ENCODE measurements at places on chromosomes 12 and 14. TPM values are rescaled to one million over a fixed set of nuclear protein-coding genes. Genes with fewer than 3 reads are reported as not detected.

The SLC5A8 gene
- not detected for total RNA-seq

The KRT72 gene
- total RNA-seq, result not detected

The NPAS3 gene
- total RNA-seq, result not detected

DNA sequence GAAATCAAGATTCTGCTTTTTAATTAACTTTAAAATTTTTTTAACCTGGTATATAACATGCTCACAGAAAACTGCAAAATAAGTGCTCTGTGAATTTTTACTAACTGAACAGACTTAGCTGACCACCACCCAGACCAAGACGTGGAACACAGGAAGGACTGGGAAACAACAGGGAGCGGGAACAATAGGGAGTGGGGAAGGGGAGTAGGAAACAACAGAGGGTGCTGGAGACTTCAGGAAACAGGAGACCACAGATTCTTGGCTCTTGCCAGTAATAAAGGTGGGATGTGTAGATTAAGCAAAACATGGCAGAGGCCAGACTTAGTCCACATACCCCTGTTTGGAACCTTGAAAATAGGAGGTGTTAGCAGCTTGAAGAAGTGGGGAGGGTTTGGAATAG lies 51.4 kb upstream of the TMCC3 start:
- H3K27ac ChIP-seq, result no peak overlapping the region
- H3K4me1 ChIP-seq, result peaks cover 12% of the 10 kb centered on the region
- H3K36me3 ChIP-seq, result no peaks in the 10 kb centered on the region
- DNase-seq, result no peak
- no peak overlapping the region for H3K4me3 ChIP-seq

DNA sequence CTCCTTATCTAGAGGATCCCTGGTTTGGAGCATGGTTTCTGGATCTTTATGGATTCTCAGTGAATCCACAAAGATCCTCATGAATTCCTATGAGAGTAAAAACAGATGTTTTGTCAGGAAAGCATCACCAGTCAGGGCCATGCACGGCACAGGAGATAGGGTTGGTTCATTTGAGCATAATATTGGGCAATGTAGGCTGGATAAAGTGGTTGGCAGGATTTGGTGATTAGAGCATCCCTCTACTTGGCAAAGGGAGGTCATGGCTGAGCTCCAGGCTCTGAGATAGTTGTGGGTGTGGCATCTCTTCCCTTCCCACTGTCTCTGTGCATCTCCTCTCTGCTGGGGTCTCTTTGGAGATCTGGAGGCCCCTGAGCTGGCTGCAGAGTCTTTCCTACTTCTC lies 149.8 kb downstream of the DACT1 start:
- H3K4me3 ChIP-seq, result no peak overlapping the region
- H3K4me1 ChIP-seq, result no peaks in the 10 kb centered on the region
- no peaks in the 10 kb centered on the region for H3K36me3 ChIP-seq

DNA sequence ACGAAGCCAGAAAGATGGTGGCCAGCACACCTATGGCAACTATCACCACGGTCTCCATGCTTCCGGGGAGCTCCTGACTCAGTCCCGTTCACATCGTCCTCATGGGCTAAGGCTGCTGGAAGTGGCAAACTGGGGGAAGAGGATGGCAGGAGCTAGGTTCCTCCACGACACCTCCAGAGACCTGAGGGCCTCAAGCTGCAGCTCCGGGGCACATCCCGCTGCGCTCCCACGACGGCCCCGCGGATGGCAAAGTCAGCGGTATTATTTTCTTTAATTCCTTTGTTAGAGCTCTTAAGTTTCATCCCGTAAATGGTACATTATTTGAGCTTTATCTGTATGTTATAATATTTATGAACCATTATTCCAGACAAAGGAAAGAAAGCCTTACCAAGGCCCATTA lies 190.5 kb downstream of the DACT1 start:
- H3K27me3 ChIP-seq, result no peaks in the 10 kb centered on the region
- H3K4me1 ChIP-seq, result peaks cover 4% of the 10 kb centered on the region
- no peak for DNase-seq
- H3K27ac ChIP-seq, result no peak overlapping the region

GRCh38 chr12:6697584-6698351 lies 2.8 kb downstream of the PIANP start:
- no peaks in the 10 kb centered on the region for H3K4me1 ChIP-seq
- peak; percentile 81 for DNase-seq
- no peaks in the 10 kb centered on the region for H3K36me3 ChIP-seq
- no peak overlapping the region for H3K27ac ChIP-seq

DNA sequence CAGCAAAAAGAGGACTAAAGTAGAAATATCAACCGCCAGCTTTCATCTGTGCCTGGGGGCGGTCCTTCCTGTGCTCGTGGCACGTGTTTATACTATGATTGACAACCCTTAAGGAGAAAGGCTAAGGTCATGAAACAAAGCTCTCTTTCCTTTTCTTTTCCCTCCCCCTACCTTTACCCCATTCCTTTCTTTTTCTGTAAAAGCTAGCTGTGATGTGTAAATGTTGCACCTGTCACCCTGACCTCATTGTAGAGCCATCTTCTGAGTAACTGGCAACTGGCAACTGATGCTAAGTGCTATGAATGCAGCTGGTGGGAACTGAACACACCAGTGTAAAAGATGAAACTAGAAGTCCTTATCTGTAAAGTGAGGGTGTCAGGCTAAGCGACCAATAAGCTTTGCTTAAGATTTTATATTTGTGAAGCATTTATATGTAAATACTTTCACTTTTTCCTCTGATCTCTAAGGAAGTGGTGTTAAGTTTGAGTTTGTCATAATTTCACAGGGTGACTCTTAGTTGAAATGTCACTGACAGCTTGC lies 102.8 kb upstream of the BCAT1 start:
- H3K4me1 ChIP-seq, result no peaks in the 10 kb centered on the region
- no peak for DNase-seq
- peaks cover 31% of the 10 kb centered on the region for H3K27me3 ChIP-seq
- no peaks in the 10 kb centered on the region for H3K36me3 ChIP-seq

GRCh38 chr14:85596562-85596961 lies 66.6 kb downstream of the FLRT2 start:
- no peak overlapping the region for H3K27ac ChIP-seq
- no peak overlapping the region for H3K4me3 ChIP-seq
- no peak for DNase-seq
